ENCODE measurements at places on chromosomes 7 and 10.

DNA sequence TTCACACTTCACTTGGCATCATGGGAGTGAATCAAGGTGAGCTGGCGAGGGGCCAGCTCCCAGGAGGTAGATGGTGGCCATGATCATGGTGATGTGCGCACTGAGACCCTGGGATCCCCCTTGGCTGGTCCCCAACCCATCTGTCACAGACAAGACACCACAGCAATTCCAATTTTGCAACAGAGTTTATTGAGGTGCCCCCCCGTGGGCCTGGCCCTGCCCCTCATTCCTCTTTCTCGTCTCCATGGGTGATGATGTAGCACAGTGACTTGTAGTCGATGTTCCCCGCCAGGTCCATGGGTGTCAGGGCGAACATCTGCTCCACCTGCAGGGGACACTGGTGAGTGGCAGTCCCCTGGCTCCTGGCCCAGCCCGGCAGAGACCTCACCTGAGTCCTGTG, 2.4 kb downstream of the MYL7 start:
- DNase-seq = no peak

GRCh38 chr10:624605-625332, 64.7 kb downstream of the DIP2C start:
- no peak for DNase-seq

GRCh38 chr7:111841596-111842205, 279.4 kb upstream of the IMMP2L start:
- no peak for DNase-seq

DNA sequence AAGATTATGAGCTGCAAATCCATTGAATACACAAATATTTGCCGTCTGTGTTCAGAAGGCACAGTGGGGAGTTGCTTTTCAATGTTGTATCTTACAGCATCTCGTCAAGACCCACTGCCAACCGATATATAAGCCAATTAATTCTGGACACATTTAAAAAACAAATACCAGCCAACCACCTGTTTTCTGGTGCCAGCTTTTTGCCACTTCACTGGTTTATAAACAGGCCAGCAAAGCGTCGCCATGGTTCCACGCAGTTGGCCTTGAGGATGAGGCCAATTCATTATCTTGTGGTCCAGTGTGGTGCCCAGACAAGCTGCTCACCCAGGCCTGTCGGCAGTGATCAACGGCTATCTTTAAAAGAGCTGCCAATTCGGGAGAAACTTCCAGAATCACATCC, 321.0 kb downstream of the TCERG1L start:
- peak; percentile 57 for DNase-seq

DNA sequence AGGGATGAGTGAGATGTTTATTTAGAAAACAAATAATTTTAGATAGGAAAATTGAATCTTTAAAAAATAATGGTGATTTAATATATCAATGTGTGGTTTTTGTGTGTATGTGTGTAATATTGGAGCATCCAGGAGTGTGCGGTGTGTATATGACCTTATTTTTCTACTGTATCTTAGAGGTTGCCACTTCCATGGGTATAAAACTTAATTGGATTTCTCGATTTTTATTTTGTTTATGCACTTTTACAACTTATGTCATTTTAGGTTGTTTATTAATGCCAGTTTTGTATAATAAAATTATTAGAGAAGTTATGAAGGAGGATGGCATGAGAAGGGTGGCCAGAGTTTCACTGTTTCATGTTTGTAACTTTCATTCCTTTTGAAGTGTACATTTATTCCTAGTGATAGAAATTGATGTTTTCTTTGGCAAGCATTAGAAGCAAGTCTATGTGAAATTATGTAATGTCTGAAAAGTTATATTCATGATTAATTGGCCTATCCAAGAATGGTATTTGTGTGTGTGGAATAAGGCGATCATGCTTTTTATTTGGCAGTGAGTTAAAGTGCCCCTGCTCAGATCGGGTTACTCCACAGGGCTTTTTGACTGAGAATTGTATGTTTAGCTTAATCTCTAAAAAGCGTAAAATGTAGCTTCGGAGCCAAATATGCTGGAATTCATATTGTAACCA, 110.3 kb downstream of the KAT6B start:
- no peak for DNase-seq

DNA sequence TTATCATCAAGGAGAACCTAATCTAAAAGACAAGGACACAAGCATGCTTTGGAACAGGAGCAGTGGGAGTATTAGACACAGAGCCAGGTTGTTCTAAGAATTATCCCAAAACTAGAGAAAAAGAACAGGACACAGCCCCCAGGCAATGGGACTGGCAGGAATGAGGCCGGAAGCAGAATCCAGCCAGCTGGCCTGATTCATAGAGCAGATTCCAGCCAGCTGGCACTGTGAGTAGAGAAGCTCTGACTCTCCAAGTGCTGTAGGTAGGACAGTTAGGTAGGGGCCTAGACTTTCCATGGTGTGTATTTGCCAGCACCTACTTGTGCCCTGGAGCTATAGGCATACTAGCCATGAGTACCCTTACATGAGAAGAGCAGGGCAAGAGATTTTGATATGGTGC, 13.3 kb upstream of the RAB18 start:
- DNase-seq = no peak

GRCh38 chr7:125149151-125149550, 219.5 kb upstream of the POT1 start:
- DNase-seq = no peak

DNA sequence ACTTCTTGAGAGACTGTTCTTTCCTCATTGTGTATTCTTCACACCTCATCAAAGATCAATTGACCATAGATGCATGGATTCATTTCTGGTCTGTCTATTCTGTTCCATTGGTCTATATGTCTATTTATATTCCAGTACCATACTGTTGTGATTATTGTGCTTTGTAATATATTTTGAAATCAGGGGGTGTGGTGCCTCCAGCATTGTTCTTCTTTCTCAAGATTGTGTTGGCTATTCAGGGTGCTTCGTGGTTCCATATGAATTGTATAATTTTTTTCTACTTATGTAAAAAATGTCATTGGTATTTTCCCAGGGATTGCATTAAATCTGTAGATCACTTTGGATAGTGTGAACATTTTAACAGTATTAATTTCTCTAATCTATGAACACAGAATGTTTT, 106.5 kb downstream of the EPC1 start:
- DNase-seq = no peak

- no peak for DNase-seq
These were observed 71.3 kb downstream of the DENND11 start for GRCh38 chr7:141630621-141631020.

DNA sequence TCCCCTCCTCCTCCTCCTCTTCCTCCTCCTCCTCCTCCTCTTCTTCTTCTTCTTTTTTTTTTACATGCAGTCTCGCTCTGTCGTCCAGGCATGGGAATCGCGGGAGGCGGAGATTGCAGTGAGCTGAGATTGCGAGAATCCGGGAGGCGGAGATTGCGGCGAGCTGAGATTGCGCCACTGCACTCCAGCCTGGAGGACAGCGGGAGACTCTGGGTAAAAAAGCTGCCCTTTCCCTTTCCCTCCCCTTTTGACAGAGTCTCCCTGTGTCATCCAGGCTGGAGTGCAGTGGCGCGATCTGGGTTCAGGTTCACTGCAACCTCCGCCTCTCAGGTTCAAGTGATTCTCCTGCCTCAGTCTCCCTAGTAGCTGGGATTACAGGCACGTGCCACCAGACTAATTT, 168.1 kb upstream of the MALRD1 start:
- no peak for DNase-seq

DNA sequence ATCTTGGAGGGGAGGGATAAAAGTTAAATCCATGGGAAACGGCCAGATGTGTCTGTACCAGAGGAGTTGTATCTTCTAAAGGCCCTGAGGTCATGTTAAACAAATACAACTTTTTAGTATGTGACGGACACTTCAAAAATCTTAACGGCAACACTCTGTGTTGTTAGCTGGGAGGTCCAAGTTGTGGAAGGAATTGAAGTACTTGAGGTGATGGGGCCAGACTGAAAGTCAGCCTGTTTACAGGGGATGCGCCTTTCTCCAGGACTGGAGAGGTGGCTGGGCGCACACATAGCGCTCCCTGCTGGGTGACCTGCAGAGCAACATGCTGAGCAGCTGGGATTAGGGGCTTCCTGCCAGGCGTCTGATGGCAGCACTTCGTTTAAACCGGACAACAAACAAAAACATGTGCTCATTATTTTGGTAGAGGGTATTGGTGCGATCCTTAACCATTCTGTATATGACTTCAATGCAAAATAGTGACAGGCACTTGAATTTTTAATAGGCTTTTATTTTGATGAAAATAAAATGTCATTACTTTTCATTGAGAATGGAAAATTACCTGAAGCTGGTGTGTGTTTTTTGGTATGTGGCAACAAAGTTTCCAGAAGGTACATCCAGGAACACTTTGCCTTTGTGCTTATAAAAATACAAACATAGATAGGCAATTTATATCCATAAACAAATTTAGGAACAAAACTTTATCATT, 198.2 kb downstream of the MLLT10 start:
- DNase-seq = peak; percentile 88

GRCh38 chr7:158428837-158429753, 158.5 kb downstream of the PTPRN2 start:
- no peak for DNase-seq

DNA sequence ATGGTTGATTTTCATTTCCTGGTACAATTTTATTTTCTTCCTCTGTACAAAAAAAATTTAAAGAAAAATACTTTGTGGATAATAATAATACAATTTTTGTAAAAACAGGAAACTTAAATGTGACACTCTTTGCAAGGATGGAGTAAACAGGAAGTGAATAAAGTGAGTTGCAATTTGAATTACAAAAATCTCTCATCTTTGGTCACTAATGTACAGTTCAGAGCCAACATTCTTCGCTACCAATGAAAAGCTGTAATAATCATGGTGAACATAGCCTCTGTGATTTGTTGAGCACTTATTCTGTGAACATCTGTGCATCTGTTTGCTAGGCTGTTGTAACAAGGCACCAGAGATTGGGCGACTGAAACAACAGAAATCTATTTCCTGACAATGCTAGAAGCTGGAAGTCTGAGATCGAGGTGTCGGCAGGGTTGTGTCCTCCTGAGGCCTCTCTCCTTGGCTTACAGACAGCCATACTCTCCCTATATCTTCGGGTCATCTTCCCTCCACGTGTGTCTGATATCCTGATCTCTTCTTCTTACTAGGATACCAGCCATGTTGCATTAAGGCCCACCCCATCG, 295.3 kb upstream of the KLF6 start:
- DNase-seq = no peak

GRCh38 chr7:85226361-85227085, 39.7 kb upstream of the SEMA3D start:
- no peak for DNase-seq

DNA sequence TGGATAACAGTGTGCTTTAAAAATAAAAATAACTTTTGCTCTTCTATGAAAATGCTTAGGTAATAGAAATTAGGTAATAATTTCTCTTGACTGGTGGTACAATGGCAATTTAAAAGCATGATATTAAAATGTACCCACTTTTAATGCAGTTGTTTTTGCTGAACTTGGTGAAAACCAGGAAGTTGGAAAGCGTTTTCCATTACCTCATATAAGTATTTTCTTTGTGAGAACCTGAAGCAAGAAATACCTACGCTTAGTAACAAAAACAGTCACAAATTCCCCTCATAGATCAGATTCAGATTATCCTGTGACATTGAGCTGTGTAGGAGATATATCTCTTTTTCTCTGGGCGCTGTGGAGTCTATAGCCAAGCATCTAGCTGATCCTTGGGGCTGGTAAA, 689.0 kb upstream of the FZD8 start:
- no peak for DNase-seq

DNA sequence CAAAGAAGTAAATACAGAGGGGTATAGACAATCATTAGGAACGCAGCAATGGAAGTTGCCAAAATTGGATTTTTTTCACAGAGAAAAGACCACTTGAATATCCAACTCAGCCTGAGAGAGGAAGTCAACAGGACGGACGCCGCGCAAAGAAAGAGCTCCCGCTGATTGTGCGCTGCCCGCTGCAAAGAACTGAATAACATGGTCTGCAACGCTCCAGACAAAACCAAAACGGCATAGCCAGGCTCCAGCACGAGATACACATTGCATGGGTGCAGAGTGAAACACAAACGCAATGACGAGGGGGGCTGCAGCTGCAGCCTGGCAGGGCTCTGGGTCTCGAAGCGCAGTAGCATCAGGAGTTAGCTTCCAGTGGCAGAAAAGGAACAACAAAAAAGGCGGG, 113.9 kb upstream of the MGMT start:
- no peak for DNase-seq

GRCh38 chr10:126227762-126228134, 160.5 kb downstream of the ADAM12 start:
- no peak for DNase-seq

GRCh38 chr7:101868191-101868950, 50.9 kb downstream of the CUX1 start:
- DNase-seq = no peak

GRCh38 chr7:28300488-28300887, 111.8 kb upstream of the CREB5 start:
- DNase-seq = no peak

- no peak for DNase-seq
These were observed 546.8 kb upstream of the FOXK1 start for GRCh38 chr7:4135301-4135700.

DNA sequence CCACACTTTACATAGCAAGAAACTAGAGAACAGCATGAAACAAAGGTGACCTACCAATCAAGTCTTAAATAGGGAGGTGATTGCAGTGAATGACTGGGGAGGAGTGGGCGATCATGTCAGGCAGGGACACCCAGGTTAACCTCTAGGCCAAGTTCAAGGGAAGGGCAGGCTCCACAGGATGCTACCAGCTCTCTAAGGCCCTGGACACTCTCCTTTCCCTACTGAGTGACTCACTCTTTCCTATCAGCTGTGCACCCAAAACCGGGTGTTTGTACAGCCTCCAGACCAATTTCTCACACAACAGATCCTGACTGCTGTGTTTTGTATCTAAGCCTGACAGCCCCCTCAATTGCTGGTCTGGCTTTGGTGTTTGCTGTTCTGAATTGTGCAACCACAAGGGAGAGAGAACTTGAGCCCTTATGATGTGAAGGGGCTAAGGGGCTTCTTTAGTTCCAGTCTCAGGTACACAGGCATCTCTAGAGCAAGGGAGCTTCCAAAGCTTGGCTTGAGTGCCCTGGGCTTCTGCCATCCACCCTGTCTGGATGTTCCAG, 107.8 kb downstream of the TBXAS1 start:
- no peak for DNase-seq

- no peak for DNase-seq
These were observed 27.7 kb downstream of the ALDH18A1 start for GRCh38 chr10:95628786-95629185.

GRCh38 chr10:110488940-110489339, 8.8 kb upstream of the DUSP5 start:
- no peak for DNase-seq

DNA sequence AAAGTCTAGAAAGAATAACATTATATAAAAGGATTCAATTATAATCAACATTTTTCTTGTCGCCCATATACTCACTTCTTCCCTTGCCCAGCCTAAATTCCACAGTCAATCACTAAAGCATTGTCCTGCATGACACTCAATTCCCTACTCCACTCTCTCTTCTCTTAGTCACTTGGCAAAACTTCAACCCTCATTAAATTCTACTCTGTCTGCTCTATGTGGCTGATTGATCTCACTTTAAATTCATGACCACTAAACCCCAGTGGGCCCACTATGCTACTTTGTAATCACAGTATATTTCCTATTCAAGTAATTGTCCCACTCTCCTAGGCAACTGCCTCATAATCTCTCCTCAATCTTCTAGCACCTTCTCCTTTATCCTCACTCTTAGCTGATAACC, 54.1 kb downstream of the MTERF1 start:
- DNase-seq = peak; percentile 29

- no peak for DNase-seq
These were observed 57.4 kb downstream of the ADRB1 start for GRCh38 chr10:114100848-114101741.
